ENCODE measurements at places on chromosomes 1 and 21.

- DNase-seq, result no peak
These were observed 403 bp downstream of the CCNL2 start for GRCh38 chr1:1398677-1399186.

- DNase-seq, result no peak
These were observed 79.5 kb upstream of the SIPA1L2 start for GRCh38 chr1:232709386-232709785.

- DNase-seq, result no peak
These were observed 152.6 kb upstream of the RNPC3 start for GRCh38 chr1:103372866-103373265.

- no peak for DNase-seq
These were observed 71.2 kb downstream of the NID1 start for GRCh38 chr1:235993652-235994051.

- no peak for DNase-seq
These were observed 6.7 kb downstream of the WNT2B start for GRCh38 chr1:112515311-112516009.

Data from DMS79 (cell line).